Activated CD4-positive, alpha-beta T cell treated with anti-CD3 and anti-CD28 coated beads, Interleukin-2, amount 50 U/mL, for 48 hours (primary cell): ENCODE measurements at places on chromosomes 2 and 18.

GRCh38 chr18:63492851-63493250 lies 16.1 kb downstream of the SERPINB5 start:
- no peak for DNase-seq

DNA sequence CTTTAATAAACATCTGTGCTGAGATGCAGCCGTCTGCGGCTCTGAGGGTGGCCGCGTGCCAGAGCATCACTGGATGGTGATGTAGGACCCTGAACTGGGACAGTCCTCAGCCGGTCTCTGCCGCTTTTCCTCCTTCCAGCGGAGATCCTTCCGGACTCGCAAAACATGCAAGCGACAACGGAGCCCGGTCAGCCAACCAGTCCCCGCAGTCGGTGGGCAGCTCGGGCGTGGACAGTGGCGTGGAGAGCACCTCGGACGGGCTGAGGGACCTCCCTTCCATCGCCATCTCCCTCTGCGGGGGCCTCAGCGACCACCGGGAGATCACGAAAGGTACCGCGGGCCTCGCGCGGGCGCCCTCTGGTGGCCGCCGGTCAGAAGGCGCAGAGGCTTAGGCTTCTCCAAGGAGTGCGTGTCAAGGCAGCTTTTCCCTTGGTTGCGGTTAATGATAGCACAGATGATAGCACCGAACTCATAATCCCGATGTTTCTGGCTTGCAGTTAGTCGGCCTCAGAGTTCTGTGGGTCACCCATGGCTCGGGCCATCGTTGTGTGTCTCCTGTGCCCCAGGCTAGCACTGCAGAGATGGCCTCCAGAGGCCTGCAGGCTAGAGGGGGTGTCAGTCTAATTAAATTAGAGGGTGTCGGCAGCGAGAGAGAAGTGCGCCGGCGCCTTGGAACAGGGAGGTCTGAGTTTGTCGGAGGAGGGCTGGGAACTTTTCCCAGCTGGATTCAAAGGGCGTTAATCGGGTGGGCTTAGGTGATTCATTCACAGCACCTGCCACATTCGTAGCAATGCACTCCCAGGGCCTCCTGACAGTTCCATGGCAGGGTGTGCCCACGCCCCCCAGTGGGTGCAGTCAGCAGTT lies 38.5 kb downstream of the LPIN1 start:
- peak; percentile 50 for DNase-seq

- no peak for DNase-seq
Observed at GRCh38 chr2:237482485-237482884, 4.6 kb upstream of the MLPH start.

GRCh38 chr18:36112302-36112701 lies 16.8 kb downstream of the SLC39A6 start:
- no peak for DNase-seq

GRCh38 chr2:187263675-187264560 lies 184.1 kb downstream of the CALCRL start:
- no peak for DNase-seq

- DNase-seq = peak; percentile 42
Observed at GRCh38 chr2:218400167-218400929, 680 bp downstream of the CTDSP1 start.

DNA sequence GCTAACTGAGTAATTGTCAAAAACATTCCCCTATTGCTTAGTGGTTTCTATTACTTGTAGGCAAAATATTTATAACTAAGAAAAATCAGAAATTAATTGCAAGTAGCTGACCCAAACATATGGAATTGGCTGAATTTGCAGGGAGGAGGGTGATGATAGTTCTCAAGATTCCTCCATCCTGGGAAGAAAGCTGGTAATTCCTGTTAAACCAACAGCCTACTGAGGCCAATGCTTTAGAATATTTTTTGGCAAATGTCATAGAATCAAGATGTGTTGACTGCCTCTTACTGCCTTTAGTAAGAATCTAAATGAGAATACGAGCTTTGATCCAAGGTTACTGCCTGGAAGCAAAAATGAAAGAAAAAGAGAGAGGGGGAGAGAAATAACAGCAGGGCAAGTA lies 120.0 kb downstream of the COL6A3 start:
- DNase-seq = no peak

DNA sequence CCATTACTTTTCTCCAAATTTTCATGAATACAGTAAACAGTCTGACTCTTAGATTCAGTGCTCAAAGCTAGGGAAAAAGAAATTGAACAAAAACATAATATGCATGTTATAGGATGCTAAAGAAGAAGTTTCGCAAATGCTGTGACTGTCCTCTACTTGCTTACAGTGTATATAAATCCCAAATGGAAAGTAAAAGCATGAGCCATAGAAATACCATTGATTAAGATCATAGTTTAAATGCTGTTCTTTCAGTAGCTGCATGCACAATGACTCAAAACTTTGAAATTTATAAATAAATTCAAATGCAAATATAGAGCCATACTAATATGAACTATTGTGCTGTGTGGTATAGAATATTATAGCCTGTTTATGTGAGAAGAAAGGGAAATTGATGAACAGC lies 1113.9 kb upstream of the ACVR2A start:
- DNase-seq = no peak

- DNase-seq = no peak
Observed at GRCh38 chr2:104658904-104659591, 194.9 kb upstream of the POU3F3 start.

- DNase-seq = no peak
Observed at GRCh38 chr2:15795426-15795825, 144.9 kb upstream of the MYCN start.

GRCh38 chr2:65931056-65931455 lies 498.7 kb upstream of the SPRED2 start:
- no peak for DNase-seq

GRCh38 chr2:157312866-157313486 lies 12.6 kb downstream of the ERMN start:
- no peak for DNase-seq

DNA sequence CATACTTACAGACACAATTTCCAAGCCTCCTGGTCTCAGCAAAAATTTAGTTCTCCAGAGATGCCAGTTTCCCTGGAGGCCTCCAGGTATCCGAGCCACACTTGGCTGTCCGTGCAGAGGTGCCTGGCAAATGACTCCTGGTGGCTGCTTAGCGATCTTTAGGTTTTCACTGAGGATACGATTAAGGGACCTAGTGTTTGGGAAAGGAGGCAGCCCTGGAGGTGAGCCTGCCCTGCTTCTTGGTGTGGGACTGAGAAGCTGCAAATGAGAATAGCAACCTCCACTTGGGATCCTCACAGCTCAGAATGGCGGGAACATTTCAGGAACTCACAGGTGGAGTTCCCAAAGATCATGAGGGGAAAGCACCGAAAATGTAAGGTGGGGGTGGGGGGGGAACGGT lies 217.6 kb downstream of the ALPK2 start:
- no peak for DNase-seq

DNA sequence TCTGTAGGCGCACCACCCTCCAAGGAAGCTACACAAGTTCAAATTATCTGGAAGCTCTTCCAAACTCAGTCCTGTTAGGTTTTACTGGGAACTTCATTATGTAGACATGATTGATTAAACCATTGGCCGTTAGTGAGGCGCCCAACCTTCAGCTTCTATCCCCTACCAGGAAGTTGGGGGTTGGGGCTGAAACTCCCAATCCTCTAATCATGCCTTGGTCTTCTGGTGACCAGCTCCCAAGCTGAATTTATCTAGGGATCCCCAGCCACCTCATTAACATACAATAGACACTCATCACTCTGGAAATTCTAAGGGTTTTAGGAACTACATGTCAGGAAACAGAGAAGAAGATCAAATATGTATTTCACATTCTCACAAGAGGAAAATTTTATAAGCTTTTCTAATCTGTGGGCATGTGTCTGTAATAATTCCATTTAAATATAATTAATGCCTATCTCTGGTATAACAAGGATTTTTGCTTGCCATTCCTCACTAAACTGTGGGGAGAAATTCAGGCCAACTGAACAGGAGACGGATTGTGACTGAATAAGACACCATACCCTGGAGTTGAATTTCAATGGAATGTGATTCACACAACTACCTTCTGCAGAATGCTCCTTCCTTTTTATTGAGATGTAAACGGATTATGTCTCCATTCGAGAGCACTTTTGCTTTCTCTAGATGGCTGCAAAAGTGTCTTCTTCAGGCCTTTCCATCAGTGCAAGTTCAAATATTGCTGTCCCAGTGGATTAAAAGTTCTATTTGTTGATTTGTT lies 328.6 kb downstream of the LRRTM1 start:
- DNase-seq = no peak

DNA sequence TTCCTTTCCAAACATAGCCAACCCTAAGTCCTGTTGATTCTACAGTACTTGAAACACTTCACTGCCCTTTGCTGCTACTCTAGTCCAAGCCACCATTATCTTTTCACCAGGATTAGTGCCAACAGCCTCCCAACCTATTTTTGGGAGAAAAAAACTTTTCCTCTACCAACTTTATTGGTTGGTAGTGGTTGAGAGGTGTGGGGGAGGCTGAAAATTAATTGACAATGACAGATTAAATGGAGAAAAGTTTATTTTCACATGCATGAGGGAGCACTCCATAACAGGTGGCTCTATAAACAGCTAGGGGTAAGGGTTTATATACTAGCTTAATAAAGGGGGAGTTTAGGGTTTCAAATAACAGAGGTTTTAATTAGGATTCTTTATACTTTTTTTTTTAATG lies 37.8 kb upstream of the ITPRID2 start:
- DNase-seq = no peak

DNA sequence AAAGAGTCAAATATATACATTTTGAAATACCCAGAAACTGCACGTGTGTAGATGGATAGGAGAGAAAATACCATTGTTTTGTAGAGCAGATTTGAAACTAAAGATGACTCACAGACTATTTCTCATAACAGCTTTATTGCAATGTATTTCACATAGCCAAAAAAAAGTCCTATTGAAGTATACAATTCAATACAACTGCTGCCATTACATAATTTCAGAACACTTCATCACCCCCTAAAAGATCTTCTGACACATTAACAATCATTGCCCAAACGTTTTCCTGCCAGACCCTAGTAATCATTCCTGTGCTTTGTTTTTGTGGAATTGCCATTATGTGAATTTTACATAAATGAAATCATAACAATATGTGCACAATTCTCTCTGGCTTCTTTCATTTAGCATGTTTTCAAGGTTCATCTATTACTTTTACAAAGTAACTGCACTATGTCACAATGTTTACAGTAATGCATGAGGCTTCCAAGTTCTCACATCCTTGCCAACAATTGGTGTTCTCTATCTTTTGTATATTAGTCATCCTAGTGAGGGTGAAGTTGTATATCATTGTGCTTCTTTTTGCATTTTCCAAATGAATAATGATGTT lies 378.6 kb upstream of the CWC22 start:
- no peak for DNase-seq

DNA sequence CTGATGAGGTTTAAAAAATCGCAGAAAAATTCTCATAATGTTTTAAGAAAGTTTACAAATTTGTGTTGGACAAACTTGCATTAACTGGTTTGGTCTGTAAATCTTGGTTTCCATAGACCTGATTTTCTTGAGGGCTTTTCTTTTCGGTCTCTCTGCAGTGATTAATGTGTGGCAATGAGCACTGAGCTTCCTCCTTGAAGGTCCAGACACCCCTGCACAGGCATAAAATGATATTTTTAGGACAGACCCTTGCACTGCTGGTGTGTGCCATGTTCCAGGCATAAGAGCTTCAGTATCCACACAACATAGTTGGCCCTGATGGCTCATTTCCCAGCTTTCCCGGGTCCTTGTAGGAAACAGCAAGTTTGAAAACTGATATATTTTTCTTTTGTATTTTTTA lies 33.7 kb downstream of the MRPL33 start:
- no peak for DNase-seq

DNA sequence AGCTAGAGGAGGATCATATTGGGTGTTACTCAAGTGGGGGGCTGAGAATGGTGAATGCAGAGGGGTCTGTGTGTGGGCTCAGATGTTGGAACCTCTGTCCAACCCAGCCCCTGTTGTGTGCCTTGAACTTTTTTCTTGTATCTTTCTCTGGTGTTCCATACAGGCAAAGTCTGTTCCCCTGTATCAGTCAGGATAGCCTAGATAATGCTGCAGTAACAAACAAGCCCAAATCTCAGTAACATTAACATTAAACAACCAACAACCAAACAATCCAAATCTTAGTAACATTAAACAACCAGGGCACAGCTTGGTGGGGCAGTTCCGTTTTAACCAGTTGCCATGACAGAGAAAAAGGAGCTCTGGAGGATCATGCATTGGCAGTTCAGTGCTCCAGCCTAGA lies 103.7 kb downstream of the CTIF start:
- no peak for DNase-seq

DNA sequence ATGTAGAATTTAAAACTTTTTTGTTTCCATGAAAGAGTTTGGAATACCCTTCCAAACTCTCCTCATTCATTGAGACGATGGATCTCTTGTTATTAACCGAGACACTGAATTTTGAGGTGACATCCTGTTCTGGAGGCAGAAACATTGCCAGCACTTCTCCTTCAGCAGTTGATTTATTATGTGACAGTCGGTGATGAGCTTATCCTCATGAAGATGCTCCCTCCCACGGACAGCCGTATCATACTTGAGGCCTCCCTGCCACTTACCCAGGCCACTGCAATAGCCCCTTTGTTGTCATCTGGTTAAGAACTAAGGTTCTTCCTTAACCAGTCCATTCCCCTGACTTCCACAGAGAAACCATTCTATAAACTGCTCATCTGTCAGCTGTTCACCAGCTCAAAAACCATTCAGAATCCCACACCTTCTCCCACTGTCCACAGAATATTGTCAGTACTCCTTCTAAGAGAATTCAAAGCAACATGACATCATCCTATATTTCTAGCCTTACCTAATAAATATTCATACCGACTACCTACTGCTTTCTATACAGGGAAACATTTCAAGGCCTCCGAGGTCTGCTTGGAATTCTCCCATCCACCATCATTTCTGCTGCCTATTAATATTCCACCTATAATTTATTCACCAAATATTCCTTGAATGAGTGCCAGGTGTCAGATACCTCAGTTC lies 139.0 kb upstream of the TRIB2 start:
- DNase-seq = no peak

DNA sequence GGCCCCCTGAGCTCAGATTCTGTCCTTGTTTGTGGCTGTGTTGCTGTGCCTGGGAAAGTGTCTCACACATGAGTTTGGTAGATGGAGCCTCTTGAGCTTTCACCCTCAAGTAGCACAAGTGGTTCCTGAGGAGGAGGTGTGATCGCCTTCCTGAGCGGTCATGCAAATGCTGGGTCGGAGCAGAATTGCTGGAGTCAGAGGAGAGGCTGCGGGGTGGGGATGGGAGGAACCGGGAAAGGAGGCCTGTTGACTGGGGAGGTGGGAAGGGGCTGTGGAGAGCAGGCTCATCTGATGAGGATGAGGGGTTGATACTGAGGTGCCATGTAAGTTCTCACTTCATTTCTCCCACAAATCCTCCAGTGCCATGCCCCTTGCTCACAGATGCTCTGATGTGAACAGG lies 48.4 kb upstream of the ATG16L1 start:
- no peak for DNase-seq

DNA sequence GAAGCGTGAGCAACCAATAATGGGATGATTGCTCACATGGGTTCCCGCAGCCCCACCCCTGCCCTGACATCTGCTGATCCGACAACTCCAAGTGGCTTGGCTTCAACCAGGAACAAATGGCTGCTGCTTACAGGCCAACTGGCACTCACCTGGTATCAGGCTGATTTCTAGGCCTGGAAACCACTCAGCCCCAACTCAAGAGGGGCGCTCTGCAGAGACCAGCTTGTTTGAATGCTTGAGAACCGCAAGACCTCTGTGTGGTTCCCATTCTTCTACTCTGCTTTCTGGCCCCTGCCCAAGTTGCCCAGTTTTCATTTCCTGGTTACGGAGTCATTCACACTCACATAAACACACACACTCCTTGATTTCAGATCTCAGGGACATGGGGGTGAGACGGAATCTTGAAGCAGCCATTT lies 52.0 kb downstream of the TNP1 start:
- DNase-seq = no peak

- DNase-seq = no peak
Observed at GRCh38 chr2:36798724-36799123, 102.2 kb downstream of the VIT start.
